ENCODE measurements at places on chromosomes 5 and 9.

DNA sequence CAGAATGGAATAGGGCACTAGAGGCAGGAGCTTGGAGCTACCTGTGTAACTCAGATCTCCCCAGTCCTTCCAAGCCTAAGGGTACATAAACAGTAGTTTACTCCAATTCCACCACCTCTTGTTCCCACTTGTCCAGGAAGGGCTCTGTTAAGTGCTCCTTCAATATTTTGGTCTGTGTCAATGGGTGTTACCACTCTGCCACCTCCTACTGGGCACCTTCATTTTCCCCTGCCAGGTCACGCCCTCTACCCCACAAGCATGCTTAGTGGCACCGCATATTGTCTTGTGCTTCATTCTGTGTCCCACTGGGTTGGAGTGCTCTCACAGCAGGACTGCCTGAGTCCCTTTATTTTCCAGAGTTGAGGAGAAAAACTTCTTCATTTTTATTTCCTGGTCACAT, 459.8 kb downstream of the ARHGEF28 start:
- DNase-seq = no peak

GRCh38 chr5:147576646-147577535, 67.0 kb upstream of the DPYSL3 start:
- DNase-seq = no peak

- no peak for DNase-seq
Observed at GRCh38 chr5:83374547-83374946, 97.0 kb upstream of the VCAN start.

DNA sequence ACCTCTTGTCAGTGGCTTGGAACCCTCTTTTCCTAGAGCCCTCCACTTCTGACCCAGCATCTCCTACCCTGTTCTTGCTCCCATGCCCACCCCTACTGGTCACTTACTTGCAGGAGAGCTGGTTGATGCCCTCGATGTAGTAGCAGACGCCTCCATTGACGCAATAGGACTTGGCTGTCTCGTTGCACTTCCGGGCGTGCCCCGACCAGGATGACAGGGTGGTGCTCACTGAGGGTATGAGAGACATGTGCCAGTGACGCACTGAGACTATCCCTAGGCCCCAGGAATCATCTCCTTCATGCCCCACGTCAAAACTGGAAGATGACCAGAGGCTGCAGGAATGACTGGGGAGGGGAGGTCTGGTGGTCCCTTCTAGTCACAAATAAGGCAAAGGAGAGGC, 76.0 kb downstream of the PSD2 start:
- no peak for DNase-seq

GRCh38 chr5:144072518-144072927, 97.9 kb downstream of the YIPF5 start:
- no peak for DNase-seq

DNA sequence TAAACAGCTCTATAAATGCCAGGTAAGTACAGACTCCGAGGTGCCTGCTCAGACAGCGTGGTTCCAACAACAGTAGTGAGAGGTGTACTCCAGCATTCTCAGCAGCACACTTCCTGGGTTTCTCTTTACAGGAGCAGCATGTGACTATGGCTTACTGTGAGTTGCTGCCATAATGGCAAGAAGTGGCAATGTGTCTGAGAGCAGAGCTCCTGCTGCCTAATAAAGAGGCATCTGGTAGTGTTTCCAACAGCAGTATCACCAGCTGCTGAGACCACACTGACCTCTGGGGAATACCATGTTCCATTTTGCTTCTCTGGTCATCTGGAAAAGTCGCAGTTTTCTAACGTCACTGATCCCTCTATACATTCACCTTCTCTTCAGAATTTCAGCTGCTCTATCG, 398.2 kb downstream of the SLCO4C1 start:
- no peak for DNase-seq

DNA sequence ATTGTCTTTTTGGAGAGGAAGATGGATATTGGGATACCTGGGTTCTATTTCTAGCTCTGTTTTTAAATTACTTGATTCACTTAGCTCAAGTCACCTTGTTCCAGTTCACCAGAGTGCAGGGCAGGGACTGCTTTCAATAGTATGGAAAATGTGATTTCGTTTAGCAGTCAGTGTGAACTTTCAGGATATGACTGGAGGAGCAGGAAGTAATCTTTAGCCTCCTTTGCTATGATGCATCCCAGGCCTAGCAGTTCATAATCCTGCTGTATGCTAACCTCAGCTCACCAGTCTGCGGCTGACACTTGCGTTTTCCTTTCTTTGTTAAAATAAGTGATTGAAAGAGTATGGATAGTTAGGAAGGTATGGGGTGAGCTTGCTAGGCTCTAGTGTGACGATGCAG, 169.7 kb downstream of the ARHGAP26 start:
- no peak for DNase-seq

DNA sequence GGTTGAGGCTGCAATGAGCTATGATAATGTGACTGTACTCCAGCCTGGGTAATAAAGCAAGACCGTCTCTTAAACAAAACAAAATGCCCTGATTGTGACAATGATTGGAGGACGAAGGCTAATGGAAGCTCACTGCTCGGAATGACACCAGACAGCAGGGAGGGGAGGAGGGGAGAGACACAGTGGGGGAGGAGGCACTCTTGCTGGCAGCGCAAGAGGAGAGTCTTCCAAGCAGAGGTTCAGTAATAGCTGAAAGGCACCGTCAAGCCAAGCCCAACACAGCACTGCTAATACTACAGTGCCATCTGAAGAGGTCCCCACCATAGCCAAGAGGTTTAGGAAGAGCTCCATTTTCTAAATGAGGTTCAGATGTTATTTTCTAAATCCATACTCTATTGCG, 102.3 kb downstream of the GLDC start:
- no peak for DNase-seq

- DNase-seq = no peak
Observed at GRCh38 chr9:87201351-87201751, 254.0 kb upstream of the GAS1 start.

GRCh38 chr9:109745335-109746283, 34.4 kb upstream of the PALM2AKAP2 start:
- no peak for DNase-seq

GRCh38 chr9:15086156-15086763, 176.0 kb upstream of the FREM1 start:
- DNase-seq = no peak

GRCh38 chr5:66209350-66209749, 65.2 kb downstream of the SREK1 start:
- DNase-seq = no peak

Data from CD4-positive, alpha-beta T cell treated with Interleukin-15 for 1 hour (primary cell).